ENCODE measurements at places on chromosomes 1 and 21.

DNA sequence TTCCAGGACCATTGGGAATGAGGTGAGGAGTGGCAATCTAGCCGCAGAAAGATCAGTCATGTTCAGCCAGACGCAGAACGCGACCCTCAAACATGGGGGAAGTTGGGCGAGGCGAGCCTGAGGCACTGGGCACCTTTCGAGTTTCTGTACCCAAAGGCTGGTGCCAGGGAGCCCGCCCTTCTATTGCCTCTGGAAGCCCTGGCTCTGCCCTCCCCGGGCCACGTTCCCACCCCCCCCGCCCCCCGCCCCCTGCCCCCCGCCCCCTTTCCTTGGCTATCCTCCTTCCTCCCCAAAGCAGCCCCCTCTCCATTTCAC is 2.2 kb upstream of the ZBTB7B start:
- DNase-seq, result peak; percentile 83

- no peak for DNase-seq
Measured at GRCh38 chr1:60841116-60842046, 241.0 kb upstream of the NFIA start.

DNA sequence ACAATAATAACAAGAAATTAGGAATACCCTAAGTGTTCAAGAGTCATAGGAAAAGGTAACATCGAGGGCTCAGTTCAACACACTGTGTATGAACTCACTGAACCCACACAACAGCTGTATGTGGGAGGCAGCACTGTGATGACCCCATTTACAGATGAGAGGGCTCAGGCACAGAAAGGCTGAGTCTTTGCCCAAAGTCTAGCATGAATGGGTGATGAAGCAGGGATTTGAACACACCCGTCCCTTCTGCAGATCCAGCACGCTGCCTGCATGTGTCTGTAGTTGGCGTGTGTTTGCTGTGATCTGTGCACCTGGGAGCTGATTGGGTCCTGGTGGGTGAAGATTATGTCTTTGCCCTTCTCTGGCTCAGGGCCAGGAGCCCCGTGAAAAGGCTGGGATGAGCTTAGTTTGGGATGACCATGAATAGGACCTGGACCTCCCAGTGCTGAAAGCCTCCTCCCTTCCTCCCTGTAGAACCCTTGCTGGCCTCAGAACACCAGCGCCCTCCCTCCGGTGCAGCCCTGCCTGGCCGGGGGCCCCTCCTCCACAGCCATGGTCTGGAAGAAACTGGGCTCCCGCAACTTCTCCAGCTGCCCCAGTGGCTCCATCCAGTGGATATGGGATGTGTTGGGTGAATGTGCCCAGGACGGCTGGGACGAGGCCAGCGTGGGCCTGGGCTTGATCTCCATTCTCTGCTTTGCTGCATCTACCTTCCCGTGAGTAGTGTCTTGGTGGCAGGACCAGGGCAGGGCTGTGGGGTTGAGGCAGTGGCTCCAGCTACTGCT is 5.2 kb downstream of the SLC66A1 start:
- no peak for DNase-seq

DNA sequence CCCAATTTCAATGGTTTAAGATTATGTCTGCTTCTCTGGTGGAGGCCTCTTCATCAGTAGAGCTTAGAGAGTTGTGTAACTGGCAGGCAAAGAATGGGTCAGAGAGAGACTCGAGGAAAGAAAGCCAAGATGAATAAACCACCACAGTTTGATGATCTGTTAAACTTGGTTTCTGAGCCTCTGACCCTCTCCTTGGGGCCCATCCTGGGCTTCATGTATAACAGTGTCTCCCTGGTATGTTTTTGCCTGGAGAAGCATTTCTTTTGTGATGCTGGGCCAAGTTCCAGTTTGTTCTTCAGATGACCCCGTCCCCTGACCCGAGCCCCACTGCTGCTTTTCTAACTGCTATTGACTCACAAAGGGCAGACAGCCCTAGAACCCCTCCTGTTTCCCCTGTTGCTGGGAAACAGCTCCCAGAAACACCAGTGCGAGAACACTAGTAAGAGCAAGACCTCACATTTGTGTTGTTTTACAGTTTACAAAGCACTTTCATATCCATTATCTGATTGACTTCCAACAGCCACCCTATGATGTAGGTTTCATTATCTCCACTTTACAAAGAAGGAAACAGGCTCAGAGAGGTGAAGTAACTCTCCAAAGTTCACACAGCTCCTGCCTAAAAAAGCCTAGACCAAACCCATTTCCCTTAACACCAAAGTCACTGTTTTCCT is 9.0 kb downstream of the CD2 start:
- no peak for DNase-seq

DNA sequence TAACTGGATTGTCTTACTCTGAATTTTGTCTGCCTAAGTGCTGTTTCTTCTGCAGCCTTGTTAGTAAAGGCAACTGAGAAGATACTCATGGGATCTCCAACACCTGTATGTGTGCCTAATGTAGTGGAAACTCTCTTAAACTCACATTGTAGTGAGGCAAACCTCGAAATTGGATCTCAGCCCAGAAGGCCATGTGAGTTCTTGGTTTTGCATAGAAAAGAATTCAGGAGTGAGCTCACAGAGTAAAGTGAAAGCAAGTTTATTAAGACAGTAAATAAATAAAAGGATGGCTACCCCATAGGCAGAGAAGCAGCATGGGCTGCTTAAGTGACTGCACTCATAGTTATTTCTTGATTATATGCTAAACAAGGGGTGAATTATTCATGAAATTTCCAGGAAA is 1344.7 kb downstream of the NCAM2 start:
- DNase-seq, result no peak

GRCh38 chr1:185406006-185406690 is 89.1 kb upstream of the IVNS1ABP start:
- DNase-seq, result no peak

- no peak for DNase-seq
Measured at GRCh38 chr1:226606311-226607267, 58.0 kb downstream of the STUM start.

- DNase-seq, result peak; percentile 96
Measured at GRCh38 chr1:154479764-154480421, 22.1 kb upstream of the TDRD10 start.

- no peak for DNase-seq
Measured at GRCh38 chr1:14661222-14661621, 62.7 kb downstream of the KAZN start.

DNA sequence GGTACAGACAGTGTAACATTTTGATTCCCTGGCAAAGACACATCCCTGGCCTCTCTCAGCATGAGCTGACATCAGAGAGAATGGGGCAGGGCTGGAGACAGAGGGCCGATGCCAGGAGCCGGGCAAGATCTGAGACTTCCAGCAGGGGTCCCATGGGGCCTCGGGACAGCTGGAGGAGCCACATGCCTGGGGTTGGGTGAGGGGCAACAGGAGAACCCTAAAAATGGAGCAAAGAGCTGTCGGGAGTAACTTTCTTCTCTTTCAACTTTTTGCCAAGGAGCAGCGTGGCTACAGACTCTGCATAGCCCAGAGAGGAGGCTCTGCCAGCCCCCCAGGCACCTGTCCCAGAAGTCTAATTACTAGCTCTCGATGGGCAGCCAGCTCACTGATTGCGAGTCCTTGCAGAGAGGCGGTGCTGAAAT is 130.8 kb downstream of the LACTBL1 start:
- no peak for DNase-seq

DNA sequence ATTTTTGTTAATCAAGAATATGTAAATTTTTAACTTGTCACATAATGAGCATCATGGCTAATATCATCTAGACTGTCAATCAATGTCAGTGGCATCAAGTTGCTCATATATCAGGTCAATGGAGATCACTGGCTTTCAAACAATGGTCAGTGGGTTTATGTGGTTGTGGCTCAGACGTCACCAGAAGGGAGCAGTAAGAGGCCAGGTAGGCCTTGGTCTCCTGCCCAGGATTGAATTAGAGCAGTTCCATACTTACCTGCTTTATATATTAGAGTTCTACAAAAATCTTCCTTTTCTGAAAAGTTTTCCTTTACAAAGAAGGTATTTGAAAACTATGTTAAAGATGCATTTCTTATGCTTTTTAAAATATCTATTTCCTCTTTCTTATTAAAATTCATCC is 206.3 kb upstream of the B3GALT2 start:
- no peak for DNase-seq

DNA sequence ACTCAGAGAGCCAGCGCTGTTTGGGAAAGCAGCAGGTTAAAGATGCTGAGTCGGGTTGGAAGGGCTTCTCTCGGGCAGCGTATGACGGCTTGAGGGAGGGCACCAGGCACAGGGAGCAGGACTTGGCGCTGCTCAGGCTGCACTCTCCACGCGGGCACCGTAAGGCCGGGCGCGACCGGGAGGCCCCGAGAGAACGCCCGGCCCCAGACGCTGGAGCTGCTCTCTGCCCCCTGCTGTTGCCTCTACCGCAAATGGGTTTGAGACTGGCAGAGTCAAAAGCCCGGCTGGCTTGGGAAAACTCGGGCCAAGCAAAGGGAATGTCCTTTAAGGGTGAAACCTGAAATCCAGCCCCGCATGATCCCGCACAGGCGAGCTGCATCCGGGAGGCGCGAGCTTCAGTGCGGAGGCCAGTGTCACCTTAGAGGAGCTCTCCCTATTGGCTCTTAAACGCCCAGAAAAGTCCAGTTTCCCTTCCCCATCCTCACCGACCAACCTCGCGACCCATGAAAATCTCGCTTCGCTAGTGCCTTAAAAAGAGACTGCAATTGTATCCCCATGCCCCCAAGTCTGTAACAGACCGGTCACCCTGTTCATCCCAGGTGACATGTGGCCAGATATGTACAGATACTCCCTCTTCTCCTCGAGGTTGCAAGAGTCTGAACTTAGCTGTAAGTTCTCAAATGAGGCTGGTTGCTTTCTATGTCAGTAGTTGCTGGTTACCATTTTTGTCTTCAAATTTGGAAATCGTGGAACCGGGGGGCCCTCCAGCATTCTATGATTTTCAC is 1.1 kb downstream of the PRRX1 start:
- DNase-seq, result no peak

GRCh38 chr1:228902781-228903433 is 167.6 kb downstream of the RHOU start:
- DNase-seq, result peak; percentile 77

GRCh38 chr1:38727684-38728584 is 131.6 kb downstream of the RRAGC start:
- DNase-seq, result no peak

DNA sequence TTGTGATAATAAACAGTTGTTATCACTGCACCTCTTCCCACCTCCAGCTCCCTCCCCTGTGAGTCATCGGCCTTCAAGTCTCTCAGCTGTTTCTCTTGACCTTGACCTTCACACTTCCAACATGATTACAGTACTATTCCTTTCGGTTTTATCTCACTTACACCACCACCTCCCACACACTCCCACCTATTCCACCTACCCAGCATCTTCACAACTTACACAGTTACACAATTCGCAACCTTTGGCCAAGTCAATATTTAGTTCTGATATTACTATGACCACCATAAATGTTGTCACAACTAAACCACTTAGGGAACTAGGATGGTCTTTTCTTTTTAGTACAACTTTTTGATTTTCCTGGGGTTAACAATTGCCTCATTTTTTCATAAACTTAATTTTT is 60.2 kb downstream of the RIPK4 start:
- no peak for DNase-seq

GRCh38 chr1:1185101-1185765 is 11.6 kb downstream of the TTLL10 start:
- DNase-seq, result no peak

GRCh38 chr21:25565272-25566211 is 41.7 kb downstream of the MRPL39 start:
- DNase-seq, result no peak

DNA sequence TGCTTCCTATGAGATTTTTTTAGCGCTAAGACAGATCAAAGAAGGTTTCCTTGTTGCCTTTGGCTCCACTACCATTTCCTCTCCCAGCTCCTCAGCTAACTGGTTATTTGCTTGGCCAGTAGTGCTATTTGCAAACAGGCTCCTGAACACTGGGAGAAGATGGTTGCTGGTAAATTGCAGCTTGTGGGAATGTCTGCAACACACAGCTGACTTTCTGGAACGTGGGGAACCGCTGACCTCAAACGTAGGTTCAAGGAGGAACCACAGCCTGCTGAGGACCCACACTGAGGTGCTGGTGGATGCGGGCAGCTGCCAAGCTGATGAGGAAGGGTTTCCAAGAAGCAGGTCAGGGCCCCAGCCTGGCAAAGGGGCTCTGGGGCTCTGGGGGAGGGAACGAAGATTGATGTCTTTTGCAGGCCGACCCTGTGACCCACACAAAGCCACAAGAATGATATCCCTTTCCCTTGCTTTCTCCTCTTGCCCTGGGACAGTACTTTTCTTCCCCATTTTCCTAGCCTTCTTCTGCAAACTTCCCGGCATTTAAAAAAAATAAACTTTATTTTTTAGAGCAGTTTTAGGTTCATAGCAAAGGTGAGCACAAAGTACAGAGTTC is 24.8 kb downstream of the GNG4 start:
- DNase-seq, result no peak

DNA sequence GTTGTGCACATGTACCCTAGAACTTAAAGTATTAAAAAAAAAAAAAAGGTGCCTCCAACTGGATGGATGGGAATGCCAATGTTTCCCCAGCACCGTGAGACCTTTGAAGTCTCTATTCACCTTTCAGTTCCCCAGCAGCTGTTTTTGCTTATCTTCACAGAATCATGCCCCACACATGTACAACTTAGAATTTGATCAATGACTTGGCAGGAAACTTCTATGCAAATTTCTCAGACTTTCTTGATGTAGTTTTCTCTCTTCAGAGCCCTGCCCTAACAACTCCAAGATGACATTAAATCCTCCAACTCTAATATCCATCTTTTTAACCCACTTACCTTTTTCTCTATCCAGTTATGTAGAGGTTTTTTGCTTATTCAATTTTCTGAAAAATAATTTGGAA is 144.3 kb downstream of the PLPPR5 start:
- DNase-seq, result no peak

GRCh38 chr1:6688001-6688400 is 13.6 kb downstream of the DNAJC11 start:
- DNase-seq, result no peak

- DNase-seq, result no peak
Measured at GRCh38 chr21:33127154-33127867, 57.4 kb downstream of the OLIG1 start.

- DNase-seq, result peak; percentile 56
Measured at GRCh38 chr1:65469889-65470340, 49.4 kb downstream of the LEPR start.

All from SHP77 treated with DMSO at 0.1 percent for 48 hours (cell line).